ENCODE measurements at places on chromosomes 5 and 9.

DNA sequence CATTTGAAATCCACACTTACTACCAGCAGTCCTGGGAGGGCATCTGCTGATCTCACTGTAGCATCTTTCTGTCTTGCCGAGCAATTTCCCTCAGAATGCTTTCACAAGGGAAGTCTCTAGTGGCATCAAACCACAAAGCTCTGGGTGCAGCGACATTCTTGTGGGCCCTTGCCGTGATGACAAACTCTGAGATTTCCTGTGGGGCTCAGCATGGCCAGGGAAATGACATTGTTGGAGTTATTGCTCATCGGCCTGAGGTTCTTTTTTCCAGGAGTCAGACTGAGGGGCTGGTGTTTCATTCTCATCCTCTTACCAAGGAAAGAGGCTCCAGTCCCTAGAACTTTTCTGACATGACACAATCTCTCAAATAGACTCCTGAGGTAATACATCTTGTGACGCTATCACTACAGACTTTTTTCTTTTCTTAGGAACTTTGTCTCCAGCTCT is 51.4 kb downstream of the PFDN1 start:
- no peak for DNase-seq

- no peak for DNase-seq
These were observed 4.6 kb downstream of the NRG2 start for GRCh38 chr5:140038373-140038957.

DNA sequence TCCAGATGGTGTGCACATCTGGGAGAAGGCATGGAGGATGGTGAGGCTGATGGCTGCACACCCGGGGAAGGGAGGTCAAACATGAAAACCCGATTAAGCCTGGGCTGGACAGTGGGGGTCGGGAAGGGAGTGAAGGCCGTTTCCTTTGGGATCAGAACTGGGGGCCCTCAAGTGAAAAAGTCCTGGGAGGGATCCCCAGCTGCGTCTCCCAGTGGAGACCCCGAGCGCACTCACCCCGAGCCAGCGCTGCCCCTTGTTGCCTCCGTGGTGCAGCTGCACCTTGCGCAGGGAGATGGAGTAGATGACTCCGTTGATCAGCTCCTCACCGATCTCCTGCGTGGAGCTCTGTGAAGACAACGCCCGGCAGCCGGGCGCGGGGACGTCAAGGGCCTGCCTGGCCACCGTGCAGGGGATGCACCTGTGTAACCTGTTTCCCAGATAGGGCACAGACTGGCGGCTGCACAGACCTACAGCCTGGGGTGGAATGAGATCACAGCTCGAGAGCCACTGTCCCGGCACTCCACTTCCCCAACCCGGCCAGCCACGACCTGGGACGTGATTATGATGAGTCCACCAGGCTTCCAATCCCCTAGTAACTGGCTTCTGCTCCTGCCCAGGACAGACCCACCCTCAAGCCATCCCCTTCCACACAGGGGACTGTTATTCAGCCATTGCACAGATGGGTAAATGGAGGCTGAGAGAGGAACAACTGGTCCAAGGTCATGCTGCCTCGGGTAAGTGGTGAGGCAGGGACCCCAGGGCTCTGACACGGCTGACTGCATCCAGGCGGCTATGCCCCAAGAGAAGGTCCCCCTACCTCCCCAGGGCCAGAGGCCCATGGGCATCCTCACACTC is 9.0 kb downstream of the RALGDS start:
- no peak for DNase-seq

GRCh38 chr9:134204991-134205578 is 40.7 kb upstream of the RNU6ATAC start:
- DNase-seq, result no peak

DNA sequence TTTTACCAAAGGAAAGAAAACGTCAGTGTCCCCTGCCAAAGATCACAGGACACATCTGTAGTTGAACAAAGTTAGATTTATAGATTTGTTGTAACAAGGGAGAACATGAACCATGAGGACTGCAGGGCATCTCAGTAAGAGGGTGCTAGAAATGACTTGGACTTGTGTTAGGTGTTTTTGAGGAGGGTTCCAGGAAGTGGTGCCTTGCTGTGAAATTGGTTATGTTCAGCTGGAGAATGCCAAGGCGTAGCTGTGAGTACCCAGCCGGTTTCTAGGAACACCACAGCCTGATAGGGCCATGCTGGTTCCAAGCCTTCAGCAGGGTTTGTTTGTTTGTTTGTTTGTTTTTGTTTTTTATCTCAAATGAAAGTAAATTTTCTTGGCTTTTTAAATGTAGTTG is 5.3 kb downstream of the SPEF2 start:
- DNase-seq, result no peak

DNA sequence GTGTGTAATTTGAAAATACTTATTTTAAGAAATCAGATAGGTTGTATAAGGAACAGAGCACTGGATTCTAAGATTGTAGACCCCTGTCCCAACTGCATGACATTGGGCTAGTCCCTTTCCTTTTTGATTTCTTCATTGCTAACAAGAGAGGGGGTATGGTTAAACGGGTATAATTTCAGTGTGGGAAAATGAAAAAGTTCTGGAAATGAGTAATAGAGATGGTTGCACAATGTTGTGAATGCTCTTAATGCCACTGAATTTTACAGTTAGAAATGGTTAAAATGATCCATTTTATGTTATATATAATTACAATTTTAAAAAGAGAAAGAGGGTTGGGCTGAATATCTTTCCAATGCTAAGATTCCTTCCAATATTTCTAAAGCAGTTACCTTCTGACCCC is 103.3 kb upstream of the LHFPL2 start:
- DNase-seq, result no peak

GRCh38 chr9:38626006-38626405 is 5.6 kb upstream of the ANKRD18A start:
- no peak for DNase-seq

DNA sequence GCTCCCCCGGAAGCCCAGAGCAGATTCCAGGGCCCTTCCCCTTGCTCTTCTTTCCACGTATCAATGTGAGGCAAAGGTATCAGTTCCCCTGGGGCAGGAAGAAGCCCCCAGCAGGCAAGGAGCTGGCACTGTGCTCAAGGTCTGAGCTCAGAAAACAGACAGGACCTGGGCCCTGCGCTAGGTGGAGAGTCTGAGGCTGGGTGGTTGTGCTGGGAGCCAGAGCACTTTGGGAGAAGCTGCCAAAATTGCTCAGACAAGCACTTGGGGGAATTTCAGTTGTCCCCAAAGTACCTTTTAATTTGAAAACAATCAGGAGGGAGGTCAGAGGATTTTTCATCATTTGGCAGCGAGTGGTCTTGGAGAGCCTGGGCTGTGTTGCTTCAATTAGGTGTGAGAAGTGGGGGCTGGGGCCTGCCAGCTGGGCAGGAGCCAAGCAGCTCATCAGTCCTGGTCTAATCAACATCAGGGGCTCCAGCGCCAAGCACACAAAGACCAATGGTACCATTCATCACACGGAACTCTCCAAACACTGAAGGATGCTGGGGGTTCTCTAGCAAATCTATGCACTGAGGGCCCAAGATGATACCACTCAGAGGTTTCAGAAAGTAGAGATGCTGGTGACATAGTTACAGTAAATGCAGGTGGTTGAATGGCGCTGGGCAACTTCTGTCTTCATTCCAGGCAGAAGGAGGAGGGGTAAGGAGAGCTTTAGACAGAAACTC is 176.5 kb downstream of the SNX18 start:
- peak; percentile 28 for DNase-seq

DNA sequence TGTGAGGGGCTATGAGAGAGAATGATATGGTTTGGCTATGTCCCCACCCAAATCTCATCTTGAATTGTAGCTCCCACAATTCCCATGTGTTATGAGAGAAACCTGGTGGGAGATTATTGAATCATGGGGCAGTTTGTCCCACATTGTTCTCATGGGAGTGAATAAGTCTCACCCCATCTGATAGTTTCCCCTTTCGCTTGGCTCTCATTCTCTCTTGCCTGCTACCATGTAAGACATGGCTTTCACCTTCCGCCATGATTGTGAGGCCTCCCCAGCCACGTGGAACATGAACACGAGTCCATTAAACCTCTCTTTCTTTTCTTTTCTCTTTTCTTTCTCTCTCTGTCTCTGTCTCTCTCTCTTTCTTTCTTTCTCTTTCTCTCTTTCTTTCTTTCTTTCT is 743.4 kb upstream of the CTNND2 start:
- no peak for DNase-seq

GRCh38 chr5:139299486-139299885 is 5.9 kb downstream of the MATR3 start:
- no peak for DNase-seq

DNA sequence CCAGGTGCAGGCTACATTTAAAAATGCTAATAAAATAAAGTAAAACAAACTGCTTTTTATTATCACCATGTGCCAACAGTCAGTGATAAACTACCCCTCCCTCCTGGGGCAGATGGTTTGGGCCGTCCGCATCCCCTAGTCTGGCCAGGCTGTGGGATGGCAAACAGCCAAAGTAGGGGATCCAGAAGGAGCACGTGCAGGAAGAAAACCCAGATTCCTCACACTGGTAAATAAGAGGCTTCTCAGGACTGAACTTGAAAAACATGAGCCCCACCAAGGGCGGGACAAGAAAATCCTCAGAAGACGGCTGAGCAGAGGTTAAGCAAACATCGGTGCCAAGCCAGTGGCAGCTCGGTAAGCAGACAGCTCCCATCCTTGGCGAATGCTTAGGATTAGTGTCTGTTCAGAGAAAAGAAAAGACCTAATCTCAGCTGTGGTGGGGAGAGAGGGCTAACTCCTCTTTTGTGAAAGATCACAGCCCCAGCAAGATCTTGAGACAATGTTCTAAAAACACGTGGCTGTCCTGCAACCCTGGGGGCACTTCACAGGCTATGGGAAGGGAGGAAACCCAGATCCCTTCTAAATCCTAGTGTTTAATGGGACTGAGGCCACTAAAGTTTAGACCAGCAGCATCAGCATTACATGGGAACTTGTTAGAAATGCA is 46.5 kb upstream of the GDNF start:
- DNase-seq, result peak; percentile 44

DNA sequence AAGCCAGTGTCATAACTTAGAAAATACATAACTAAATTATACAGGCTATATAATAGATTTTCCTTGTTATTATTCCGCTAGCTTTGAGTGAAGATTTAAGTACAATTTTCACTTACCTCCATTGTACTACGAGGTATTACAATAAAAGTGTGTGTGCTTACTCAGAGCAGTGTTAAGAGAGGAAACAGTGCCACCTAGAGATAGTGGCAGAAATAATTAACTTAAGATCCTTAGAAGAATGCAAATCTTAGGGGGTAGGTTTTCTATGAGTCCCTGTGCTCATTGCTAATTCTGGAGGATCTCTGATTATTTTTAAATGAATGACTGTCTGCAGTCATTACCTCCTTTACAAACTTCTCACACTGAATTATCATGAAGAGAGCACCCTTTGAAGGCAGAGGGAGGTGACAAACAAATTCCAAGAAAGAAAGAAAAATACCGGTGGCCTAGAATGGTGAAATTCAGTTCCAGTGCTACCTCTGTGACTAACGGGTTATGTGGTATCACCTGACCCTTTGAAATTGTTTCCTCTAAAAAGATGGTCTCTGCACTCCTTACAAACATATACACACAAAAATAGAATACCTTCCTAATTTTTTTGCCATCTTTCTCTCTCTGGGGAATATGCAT is 379.8 kb downstream of the TRIM36 start:
- DNase-seq, result peak; percentile 34

DNA sequence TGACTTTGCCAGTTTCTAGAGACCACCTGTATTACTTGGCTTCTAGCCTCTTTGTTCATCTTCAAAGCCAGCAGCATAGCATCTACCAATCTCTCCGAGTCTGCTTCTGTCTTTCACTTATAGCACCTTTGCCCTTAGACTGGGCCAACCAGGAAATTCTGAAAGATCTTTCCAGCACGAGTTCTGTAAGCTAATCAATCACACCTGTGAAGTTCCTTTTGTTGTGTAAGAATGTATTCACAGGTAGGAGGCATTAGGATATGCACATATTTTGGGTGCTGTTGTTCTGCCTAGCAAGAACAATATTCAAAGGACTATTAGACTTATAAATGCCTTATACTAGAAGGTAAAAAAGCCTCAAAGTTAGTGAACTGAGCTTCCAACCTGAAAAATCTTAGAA is 232.1 kb downstream of the CDH12 start:
- DNase-seq, result no peak

- no peak for DNase-seq
These were observed 678 bp downstream of the SLC26A2 start for GRCh38 chr5:149961186-149961685.

DNA sequence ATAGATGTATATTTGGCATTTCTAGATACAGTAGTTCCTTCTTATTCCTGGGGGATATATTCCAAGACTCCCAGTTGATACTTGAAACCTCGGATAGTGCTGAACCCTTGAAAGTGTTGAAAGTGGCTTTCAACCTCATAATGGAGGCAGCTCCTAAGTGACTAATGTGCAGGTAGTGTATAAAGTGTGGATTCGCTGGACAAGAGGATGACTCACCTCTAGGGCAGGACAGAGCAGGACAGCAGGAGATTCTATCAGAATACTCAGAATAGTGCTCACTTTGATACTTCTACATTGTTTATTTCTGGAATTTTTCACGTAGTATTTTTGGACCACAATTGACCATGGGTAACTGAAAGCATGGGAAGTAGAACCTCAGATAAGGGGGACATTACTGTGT is 1138.9 kb upstream of the WWC1 start:
- no peak for DNase-seq

GRCh38 chr5:151264113-151264512 is 11.1 kb downstream of the GM2A start:
- DNase-seq, result no peak

DNA sequence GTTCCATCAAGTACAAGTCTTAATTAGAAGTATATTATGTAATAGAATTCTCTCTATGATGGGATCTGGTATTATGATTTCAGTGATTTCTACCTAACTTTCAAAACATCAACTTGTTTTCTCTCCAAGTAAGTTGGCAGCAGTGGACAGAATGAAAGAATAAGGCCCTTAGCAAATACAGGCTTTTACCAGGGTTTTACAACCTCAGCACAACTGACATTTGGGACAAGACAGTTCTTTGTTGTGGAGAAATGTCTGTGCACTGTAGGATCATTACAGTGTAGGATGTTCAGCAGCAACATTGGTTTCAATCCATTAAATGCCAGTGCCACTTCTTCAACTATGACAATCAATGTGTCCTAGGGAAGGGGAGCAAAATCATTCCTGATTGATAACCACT is 48.8 kb downstream of the MLANA start:
- DNase-seq, result no peak

DNA sequence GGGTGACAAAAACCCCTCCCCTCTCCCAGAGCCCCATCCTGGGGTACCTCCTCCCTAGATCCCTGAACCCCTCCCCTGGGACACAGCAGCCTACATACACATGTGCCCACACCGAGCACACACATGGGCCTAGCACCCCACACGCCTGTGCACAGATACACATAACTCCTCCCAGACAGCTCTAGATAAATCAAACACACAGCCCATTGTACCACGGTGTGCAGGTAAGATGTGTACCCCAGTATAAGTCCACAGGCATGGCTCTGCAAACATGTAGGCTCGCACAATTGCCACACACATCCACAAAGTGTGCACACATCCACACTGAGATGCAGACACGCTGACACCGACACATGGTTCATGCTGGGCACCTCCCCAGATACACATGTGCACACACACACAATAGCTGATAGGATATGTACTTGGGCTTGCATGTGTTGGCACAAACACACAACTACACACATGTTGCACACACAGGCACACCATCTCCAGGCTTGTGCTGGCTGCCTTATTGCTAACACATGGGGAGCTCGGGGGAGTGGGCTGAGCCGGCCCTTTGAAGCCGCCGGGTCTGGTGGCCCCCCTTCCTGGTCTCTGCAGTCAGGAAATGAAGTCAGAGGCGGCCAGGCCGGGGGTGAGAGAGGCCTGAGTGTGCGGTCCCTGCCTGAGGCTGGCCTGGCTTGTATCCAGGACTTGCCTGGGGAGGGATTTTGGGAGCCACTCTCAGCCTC is 30.2 kb downstream of the GOLGA2 start:
- DNase-seq, result no peak

- no peak for DNase-seq
These were observed 45.1 kb downstream of the PCSK5 start for GRCh38 chr9:75935591-75935990.

Measured in NCI-H446 (cell line).